Endothelial cell of umbilical vein (primary cell): ENCODE measurements at places on chromosomes 2 and 18. TPM values are rescaled to one million over a fixed set of nuclear protein-coding genes. Genes with fewer than 3 reads are reported as not detected.

RNPEPL1 gene
- 62.1 and 67.1 TPM in 2 replicates for total RNA-seq

GALR1 gene
- not detected in 2 replicates for total RNA-seq

HNMT gene
- total RNA-seq = 13.4 and 16.9 TPM in 2 replicates

GALNT14 gene
- 0.35 and 0.40 TPM in 2 replicates for total RNA-seq

SCG2 gene
- total RNA-seq = not detected in 2 replicates

CYS1 gene
- 0.25 TPM in 1 of 2 replicates, not detected in the other for total RNA-seq
